NCI-H1694 (cell line): ENCODE measurements at places on chromosomes 12 and 14.

GRCh38 chr14:48568688-48569087 lies 893.3 kb upstream of the MDGA2 start:
- no peak for DNase-seq

- no peak for DNase-seq
Observed at GRCh38 chr14:93007225-93007997, 84.5 kb downstream of the CHGA start.

DNA sequence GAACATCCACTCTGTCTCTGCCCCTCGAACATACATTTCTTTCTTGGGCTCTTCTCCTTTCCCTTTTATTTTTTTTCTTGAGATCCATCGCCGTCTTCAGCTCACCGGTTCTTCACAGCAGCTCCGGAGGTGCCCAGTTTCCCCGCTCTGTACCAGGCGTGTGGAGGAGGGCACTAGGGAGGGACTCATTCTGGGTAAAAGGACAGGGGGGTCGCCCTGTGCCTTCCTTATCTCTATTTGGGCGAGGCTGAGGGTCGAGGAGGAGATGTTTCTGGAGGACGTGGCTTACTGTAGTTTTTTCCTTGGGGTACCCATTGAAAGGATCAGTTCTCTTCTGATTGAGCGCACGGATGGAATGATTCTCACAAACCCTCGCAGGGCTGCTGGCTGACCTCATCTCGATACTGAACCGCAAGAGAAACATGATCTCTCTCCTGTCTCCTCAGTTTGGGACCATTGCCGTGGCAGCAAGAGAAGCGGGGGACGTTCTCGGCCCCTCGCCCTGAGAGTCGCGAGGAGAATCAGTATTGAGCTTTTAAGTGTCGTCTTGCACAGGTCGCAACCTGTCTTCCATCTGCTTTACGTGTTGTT lies 386 bp downstream of the LIN52 start:
- DNase-seq = no peak

GRCh38 chr12:1696800-1697199 lies 5.9 kb downstream of the ADIPOR2 start:
- DNase-seq = no peak

- DNase-seq = no peak
Observed at GRCh38 chr14:67459336-67459735, 29.2 kb downstream of the TMEM229B start.

DNA sequence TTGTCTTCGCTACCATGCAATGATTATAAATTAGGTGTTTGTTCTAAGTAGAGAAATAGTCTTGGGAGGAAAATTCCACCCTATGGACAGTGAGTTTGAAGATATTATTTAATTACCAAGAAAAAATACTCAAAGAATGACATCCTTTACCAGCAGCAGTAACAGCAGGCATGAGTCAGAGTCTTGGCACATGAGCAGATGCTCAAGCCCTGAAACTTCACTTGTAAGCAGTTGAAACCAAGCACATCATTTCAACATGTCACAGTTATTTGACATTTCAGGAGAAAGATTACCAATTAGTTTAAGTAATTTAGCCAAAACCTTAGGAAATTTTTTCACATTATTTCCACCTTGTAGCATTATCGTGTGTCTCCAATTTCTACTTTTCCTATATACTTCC lies 99.2 kb downstream of the C12orf50 start:
- DNase-seq = peak; percentile 25

GRCh38 chr12:96078231-96079135 lies 43.1 kb upstream of the LTA4H start:
- DNase-seq = peak; percentile 53

GRCh38 chr14:95092723-95093122 lies 64.6 kb downstream of the DICER1 start:
- no peak for DNase-seq

- DNase-seq = peak; percentile 99
Observed at GRCh38 chr14:102063109-102063807, 23.6 kb downstream of the HSP90AA1 start.

DNA sequence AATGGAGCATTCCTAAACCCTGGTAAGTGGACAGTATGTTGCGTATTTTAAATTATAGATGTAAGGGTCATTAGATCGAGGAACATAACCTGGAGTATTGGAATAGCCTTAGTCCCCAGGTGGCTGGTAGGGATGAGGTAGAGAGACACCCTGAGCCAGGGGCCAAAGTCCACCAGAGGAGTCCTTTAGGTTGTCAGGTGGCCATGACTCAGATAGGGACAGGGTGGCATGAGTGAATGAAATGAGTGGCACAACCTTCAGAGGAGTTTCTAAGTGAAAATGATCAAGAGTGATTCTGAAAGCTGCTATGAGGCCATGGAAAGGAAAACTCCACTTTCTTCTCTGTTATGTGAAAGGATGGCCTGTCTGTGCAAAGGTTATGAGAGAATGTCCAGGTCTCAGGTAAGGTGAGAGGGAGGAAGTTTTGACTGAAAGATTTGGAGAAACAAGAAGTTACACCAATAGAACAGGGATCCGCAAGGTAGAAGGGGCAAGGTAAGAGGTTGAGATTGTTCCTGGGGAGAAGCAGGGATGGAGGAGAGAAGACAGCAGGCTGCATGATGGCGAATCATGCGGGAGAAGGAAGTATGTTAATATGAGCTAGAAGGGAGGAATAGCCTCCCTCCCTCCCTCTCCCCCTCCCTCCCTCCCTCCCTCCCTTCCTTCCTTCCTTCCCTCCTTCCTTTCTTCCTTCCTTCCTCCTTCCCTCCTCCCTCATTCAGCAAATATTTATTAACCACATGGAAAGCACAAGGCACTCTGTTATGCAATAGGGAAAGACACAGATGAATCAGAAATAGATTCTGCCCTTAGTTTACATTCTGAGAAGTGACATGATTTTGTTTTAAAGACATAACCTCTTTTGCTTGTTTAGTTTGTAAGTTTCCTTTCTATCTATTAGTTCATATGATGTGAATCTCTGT lies 14.0 kb upstream of the RIPK3 start:
- no peak for DNase-seq

DNA sequence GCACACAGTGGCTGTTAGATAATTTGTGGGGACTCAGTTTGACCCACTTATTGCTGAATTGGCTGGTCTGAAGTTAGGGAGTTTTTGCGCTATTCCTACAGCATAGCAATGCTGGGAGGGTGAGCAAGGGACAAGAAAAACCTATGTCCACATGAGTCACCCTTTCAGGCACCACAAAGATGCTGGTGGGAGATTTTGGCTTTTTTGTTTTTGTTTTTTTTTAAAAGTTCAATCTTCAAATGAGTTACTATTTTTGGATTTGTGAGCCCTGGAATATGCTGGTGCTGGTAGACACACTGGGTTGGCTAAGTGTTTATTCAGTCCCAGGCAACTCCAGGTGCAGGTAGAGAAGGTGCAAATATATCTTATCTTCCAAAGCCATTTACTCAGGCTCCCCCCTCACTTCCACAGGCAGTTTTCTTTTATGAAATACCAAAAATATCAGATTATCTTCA lies 143.4 kb downstream of the BTG1 start:
- no peak for DNase-seq

DNA sequence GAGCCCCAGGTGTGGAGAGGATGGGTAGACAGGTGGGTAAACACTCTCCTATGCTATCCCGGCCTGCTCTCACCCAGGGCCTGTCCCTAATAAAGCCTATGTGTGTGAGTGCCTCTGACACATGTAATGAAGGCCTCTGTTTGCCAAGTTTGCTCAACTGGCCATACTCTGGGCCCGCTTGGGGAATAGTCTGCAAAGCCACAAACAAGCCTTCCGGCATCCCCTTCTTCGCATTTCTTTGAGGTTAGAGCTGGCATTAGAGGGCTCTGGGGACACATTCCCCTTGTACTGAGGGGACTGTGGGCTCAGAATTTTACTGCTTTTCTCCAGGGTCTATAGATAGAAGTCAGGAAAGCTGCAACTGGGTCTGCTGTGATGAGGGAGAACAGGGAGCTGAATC lies 240.5 kb downstream of the C12orf75 start:
- no peak for DNase-seq

- no peak for DNase-seq
Observed at GRCh38 chr14:35607380-35607779, 73.4 kb downstream of the INSM2 start.
